ENCODE measurements at places on chromosomes 7 and 10.

- DNase-seq, result no peak
These were observed 41.8 kb downstream of the FAM204A start for GRCh38 chr10:118300320-118300719.

GRCh38 chr7:134553976-134554375 lies 5.1 kb downstream of the AKR1B15 start:
- DNase-seq, result no peak

DNA sequence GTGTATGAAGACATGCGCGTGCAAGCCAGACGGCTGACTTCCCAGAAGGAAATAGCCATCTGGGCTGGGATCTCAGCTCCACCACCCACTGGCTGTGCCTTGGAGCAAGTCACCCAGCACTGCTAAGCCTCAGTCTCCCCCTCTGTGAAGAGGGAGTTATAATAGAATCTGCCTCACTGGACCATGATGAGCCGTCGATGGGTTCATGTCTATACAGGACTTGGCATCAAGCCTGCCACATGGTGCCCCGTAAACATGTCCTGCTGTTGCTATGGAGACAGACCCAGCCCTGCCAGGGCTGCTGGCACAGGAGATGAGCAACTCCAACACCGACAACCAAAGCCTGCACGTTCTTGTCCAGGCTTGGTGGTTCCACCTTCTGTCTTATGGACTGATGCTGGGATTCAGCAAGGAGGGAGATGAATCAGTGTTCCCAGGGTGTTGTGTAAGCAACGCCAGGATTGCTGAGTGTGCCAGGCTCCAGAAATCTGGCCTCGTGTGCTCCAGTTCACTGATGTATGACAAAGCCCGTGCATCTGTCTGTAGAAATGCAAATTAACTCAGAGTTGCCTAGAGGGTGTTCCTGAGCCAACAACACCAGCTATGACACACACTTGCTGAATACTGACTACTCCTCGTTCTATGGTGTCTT lies 5.6 kb downstream of the GPR15LG start:
- DNase-seq, result no peak

- DNase-seq, result no peak
These were observed 38.5 kb downstream of the CRTAC1 start for GRCh38 chr10:97991871-97992270.

DNA sequence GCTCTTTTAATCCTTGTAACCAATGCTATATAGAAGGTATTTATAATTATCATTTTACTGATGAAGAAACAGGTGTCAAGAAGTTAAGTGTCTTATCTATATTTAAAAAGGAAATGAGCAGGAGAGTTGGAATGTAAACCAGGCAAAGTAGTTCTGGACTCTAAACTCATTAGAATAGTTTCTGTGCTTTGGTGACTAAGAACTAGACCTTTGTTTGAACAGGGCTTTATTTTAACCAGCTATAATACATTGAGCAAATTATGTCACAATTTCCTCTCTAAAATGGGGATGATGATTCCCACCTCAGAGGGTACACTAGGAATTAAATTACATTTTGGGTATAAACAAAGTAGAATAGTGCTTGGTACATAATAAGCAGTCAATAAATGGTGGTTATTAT lies 236.0 kb downstream of the MAGI2 start:
- no peak for DNase-seq

- no peak for DNase-seq
These were observed 109.9 kb downstream of the REEP3 start for GRCh38 chr10:63630931-63631680.

- no peak for DNase-seq
These were observed 232.4 kb downstream of the ELMO1 start for GRCh38 chr7:37216156-37216852.

DNA sequence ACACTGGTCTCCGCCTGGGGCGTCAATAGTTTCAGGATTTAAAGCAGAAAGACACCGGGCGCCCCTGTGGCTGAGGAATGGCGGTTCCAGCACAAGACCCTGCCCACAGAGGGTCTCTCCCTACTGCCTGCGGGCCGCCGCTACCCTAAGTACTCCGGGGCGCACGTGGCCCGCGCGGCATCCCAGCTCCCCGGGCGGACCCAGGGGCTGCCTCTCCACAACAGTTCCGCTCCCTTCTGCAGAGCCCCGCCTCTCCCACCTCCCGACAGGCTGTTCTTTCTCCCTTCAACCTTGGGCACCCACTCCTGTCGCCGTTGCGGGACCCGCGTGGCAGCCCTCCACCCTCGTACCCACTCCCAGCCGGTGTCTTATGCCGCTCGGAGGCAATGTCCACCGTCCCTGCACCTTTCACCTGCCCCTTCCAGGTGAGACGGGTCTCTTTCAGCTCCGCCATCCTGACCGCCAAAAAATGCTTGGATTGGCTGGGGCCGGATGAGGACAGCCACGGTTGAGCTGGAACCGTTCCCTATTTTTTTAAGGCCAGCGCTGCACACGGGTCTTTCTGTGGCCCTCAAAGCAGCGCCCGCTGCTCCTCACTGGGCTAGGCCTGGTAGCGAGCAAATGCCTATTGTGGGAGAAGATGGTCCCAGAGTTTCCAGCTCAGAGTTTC lies 1.6 kb upstream of the NKX2-3 start:
- DNase-seq, result no peak

- DNase-seq, result no peak
These were observed 6.4 kb downstream of the WDFY4 start for GRCh38 chr10:48690791-48691660.

DNA sequence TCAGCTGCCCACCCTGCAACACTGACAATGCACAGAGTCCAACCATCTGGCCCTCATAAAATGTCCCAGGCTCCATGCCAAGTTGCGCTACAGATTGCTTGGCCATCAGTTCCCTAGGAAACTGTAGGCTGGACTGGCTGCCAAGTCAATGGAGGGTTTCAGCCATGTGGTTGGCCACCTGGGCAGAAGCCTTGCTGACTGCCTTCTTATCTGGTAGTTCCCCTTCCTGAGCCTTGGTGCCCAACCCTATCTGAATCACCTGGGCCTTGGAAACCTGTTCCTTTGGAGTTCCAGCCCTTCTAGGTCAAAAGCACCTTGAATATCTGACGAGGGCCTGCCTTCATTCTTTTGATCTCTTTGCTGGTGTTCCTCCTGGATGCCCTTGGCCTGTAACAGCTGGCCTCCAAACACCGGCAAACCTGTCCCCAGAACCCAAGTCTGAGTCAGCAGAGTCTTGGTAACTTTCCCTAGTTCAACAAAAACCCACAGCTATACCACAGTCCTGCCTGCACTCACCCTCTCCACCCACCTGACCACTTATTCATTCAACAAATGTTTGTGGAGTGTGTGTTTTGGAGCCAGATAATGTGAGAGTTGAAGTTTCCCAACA lies 37.4 kb upstream of the KDM7A start:
- DNase-seq, result no peak

DNA sequence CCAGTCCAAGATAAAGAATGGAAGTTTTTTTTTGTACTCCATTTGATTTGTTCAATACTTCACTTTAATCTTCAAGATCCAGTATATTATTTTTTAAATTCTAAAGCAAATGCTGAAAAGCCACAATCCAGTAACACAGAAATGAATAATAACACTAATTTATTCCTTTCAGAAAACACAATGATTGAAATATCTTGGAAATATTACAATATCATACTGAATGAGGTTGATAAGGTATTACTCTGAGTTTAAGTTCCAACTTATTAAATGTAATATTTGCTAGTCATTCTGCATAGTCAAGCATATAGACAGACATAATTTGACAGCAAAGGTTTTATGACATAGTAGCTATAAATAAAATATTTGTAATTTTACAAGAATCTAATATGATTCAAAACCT lies 4.4 kb downstream of the MEOX2 start:
- DNase-seq, result no peak

GRCh38 chr7:131057015-131057793 lies 270.5 kb upstream of the MKLN1 start:
- DNase-seq, result no peak

DNA sequence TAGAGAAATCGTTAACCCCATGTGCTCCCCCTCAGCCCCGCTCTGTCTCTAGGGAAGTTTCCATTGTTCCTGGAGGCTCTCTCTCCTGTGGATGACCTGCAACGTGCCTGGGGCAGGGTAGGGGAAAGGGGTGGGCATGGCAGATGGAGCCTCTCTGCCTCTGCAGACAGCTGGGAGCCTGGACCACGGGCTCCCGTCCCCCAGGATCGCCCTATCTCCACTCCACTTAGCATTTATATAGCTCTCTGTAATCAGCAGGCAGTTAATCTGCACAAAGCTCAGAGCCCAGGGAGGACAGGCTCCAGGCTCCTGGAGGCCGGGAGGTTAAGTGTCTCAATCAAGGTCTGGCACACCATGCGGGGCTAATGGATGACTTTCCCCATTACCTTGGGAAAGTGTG lies 369.7 kb downstream of the PLXNA4 start:
- DNase-seq, result no peak

- DNase-seq, result no peak
These were observed 83.1 kb downstream of the SNX10 start for GRCh38 chr7:26374647-26375373.

- DNase-seq, result no peak
These were observed 516.5 kb upstream of the ANKRD30A start for GRCh38 chr10:36608866-36609265.

DNA sequence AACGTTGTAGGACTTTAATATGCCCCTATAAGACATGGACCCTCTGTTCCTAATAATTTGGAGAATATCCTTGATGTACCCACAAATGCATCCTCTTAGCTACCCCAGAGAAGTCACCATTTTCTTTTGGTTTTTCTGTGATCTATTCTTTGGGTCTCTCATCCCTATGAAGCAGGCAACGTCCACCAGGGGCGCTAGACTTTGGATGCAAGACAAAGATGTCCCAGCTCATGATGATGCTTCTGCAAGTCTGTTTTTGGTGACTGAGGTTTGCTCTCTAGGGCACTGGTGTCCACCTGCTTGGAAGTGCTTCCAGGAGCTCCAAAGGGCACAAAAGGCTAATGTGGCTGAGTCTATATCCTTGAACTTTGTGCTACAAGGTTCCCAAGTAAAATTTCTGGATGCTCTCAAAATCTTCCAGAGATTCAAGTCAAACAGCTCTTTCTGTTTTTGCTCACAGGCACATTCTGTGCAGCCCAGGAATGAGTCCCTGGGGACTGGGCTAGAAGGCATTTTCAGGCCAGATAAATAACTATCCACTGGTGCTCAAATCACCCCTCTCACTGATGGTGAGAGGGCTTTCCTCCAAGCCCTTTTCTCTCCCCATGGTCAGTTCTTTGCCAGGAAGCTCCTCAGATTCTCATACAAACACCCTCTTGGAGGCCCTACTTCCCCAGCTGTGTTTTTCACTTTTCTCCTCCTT lies 166.4 kb downstream of the C7orf25 start:
- no peak for DNase-seq

DNA sequence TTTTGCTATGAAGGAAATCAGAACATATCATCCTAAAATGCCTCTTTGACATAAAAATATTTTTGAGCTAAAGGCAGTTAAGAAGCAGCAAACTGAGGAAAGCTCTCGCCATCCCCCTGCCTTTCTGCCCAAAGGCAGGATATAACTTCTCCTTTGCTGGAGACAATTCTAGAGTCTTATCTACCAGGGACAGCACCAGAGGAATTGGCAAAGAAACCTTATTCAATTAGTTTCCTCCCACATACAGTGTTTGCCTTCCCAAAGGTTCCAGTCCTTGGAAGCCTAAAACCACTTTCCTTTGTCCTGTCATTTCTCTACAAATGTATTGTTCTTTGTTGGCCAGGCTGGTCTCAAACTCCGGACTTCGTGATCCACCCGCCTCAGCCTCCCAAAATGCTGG lies 33.7 kb downstream of the MASTL start:
- no peak for DNase-seq

DNA sequence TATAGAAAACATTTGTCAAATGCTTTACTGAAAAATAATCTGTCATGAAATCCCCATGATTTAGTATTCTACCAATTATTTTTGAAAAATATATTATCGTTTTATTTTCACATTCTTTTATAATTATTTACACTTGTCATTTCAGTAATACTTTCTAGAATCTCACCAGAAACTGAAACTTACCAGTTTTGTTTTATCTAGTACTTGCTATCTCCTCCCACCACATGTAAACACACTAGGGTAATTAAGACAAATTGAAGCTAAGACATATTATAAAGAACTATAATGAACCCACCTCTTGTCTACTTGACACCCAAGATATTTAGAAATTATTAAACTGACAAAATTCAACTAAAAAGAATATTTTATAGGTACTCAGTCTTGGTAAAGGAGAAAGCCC lies 51.5 kb upstream of the GRM3 start:
- DNase-seq, result no peak

DNA sequence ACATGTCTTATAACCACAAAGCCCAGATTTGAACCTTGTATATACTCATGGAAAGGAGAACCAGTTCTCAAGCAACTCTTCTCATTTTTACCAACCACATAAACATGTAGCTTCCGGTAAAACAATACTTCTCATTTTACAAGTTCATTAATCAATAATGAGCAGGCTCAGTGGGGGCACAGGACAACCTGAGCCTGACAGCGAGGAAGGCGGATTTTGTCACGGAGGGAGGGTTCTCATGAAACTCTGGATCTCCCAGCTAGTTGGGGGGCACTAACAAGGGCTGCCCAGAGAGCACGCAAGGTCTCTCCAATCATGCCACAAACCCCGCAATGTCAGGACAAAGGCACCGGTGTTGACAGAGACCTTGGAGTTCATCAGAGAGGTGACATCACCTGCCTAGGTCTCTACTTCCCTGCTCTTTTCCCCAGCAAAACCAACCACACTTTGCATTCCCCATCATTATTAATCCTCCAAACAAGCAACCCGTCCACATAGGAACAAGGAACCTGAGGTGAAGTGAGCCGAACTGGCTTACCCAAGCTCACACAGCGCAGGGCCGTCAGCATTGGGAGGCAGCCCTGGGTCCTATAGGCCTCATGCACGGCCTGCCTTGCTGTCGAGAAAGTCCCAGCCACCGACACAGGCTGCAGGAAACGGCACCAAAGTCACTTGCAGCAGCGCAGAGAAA lies 192.1 kb upstream of the KLF14 start:
- peak; percentile 20 for DNase-seq

GRCh38 chr10:125341611-125342010 lies 181.2 kb upstream of the CTBP2 start:
- DNase-seq, result no peak

DNA sequence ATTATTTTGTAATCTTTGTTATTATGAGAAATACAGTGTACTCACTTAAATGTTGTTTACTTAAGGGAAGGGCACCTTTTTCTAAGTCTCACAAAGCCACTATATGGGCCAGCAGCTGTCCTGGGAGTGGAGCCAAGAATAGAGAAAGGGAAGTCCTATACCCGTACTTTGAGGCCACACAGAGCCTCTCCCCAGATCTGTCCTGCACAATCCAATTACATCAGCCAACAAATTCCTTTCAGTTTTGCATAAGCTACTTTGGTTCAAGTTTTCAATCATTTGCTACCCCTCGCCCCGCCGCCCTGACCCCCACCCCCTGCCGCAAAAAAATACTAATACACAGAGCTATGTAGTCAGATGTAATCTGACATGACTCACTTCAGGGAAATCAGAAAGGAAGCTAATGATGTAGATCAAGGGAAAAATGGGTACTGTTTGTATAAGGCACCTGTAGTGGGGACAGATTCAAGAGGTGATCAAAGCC lies 297.4 kb upstream of the NEBL start:
- no peak for DNase-seq

GRCh38 chr10:9015005-9015404 lies 960.5 kb downstream of the GATA3 start:
- DNase-seq, result no peak

Measured in activated gamma-delta T cell (primary cell).